ENCODE measurements at places on chromosomes 2 and 18. TPM values are rescaled to one million over a fixed set of nuclear protein-coding genes. Genes with fewer than 3 reads are reported as not detected.

DNA sequence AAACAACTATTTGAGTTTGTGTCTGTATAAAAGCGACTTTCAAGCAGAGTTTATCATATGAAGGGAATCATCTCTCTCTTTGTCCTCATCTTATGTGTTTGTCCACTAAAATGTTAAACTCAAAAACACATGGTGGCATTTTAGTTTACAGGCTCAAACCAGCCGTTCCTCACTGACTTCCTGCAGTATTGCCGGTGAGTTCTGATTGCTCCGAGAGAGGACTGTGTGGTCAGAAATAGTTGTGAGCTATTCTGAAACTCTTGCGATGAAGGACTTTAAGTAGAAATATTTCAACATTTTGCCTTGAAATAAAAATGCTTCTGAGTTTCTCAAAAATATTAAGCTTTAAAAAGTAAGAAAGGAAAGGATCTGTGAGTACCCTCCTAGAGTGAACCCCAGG is 163.2 kb upstream of the CAVIN2 start:
- no peak for DNase-seq

DNA sequence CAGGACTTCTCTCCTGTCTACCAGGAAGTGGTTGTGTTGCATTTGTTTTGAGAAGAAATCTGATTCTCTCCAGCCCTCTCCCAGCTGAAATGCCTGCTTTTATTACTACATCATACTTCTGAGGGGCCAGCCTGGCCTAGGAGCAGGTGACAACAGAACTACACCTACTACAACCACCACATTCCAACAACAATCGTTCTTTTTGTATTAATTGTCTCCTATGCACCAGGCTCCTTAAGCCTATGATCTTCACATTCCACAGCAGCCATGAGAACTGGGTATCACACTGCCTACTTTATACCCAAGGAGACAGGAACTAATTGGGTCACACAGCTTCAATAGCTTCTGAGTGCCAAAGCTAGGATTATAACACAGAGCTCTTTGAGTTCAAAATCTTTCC is 167.7 kb downstream of the TDRD15 start:
- no peak for DNase-seq

- DNase-seq = no peak
Measured at GRCh38 chr2:88813612-88814011, 122.1 kb downstream of the RPIA start.

DNA sequence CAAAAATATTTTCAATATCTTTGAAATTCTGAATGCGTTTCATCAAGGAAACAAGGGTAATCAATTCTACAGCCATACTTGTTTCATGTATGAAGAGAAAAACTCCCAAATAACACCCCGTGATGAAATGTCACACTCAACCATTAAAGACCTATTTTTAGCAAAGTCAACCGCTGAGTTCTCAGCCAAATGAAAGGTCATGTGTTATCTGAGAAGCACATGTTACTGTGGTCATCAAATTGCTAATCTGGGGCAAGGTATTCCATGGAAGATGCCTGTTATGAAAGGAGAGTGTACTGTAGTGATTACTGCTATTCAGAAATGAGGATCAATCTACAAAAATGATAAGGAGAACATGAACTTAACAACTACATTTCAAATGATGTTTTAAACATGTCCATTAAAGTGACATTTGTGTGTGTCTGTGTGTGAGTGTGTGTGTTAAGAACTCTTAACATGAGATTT is 126.7 kb downstream of the BCL2 start:
- DNase-seq = no peak

Gene TMEM37
- total RNA-seq = 1.7 TPM
